ENCODE measurements at places on chromosomes 12 and 14.

DNA sequence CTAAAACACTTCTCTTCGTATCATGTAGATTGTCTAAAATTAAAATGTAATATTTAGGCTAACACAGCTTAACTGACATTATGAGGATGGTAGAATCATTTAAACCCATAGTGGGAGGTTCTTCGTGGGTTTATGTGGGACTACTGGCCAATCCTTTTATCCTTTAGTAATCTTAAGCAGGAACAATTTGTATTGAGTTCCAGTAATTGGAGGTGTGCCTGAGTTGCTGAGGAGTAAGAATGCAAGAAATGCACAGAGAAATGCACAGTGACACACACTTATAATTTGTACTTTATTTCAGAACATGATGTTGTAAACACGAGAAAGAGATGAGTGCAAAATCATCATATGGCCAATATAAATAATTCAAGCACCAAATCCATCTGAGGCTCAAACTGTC lies 22.3 kb downstream of the OTOGL start:
- DNase-seq: no peak

DNA sequence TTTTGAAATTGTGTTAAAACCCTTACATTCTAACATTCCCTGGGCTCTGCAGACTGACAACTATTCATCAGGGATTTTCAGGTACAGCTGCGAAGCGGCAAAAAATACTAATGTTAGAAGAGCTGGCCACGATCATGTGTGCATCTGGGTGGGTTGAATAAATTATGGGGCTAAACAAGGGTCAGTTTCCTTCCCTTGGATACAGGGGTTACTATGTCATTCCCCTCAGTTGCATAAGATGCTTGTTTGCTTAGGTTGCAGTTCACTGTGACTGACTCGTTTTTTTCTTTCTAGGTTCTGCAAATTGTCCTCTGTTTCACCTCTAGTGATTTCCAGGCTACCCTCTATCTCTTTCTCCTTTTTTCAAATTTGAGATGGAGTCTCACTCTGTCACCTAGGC lies 58.1 kb upstream of the GRIP1 start:
- DNase-seq: no peak

DNA sequence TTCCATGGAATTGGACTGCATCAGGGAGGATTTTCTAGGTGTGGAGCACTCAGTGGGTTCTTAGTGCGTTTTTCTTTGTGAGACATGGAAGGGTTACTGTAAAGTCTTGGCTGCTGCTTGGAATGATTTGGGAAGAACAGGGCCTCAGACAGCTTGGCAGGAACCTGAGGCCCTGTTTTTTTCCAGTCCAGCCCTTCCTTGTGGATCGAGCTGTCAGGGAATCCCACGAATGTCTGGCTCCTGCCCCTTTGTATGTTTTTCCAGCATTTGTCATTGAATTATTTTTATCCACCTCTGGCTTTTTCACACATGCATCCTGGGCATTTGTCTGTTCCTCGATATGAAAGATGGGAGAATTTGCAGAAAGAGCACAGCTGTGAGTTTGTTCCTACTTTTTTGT lies 158.5 kb downstream of the TGFB3 start:
- no peak for DNase-seq

GRCh38 chr12:81224626-81225025 lies 146.7 kb downstream of the ACSS3 start:
- no peak for DNase-seq

GRCh38 chr14:75519826-75520728 lies 2.2 kb upstream of the BATF start:
- no peak for DNase-seq

DNA sequence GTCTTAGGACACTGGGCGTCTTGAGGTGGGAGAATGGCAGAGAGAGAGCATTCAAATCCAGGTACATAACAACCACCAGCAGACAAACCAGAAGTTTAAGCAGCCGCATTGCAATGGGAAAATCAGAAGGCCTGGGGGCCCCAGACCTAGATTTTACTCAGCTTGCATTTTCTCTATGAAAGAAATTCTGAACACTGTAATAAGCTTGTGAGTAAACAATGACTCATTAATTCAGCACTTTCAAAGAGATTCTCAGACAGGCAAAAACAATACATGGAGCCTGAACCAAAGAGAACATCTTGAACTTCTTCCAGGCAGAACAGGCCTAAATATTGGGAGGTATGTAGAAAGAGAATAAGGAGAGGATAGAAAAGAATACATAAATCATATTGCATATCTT lies 69.8 kb upstream of the IFNG-AS1 start:
- DNase-seq: no peak
